ENCODE measurements at places on chromosomes 7 and 10.

DNA sequence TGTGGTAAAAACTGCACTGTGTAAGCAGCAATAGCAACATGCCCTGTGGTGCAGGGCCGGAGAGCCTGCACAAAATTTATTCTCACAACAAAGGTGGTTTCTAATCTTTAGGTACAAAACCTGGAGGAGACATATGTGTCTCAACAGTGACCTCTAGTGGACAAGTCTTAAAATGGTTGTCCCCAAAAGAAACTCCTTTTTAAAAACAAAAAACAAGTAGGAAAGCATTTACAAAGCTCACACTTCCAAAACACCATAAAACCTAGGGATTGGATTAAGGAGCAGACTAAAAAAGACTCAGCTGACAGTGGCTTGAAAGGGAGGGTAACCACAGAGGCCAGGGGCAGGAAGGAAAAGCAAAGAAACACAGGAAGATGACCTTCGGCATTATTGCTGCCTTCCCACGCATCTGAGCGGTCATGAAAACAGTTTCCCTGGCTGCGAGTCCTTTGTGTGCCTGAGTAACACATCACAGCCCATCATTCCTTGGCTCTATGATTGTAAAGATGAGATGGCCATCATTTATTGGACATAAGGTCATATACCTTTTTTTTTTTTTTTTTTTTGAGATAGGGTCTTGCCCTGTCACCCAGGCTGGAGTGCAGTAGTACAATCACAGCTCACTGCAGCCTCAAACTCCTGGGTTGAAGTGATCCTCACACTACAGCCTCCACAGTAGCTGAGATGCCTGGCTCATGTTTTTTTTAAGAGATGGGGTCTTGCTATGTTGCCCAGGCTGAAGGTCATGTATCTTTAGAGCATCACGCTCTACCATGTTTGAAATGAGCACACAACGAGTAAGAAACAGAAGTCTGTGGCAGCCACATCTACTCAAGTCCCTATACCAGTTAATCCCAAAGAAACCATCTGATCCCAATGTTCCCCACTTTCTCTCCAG is 39.5 kb downstream of the RSU1 start:
- DNase-seq = no peak

- no peak for DNase-seq
Measured at GRCh38 chr10:128360783-128361182, 234.6 kb upstream of the MKI67 start.

GRCh38 chr7:100428967-100429636 is 529 bp upstream of the MEPCE start:
- peak; percentile 100 for DNase-seq

- no peak for DNase-seq
Measured at GRCh38 chr7:133530682-133531081, 277.8 kb downstream of the EXOC4 start.

DNA sequence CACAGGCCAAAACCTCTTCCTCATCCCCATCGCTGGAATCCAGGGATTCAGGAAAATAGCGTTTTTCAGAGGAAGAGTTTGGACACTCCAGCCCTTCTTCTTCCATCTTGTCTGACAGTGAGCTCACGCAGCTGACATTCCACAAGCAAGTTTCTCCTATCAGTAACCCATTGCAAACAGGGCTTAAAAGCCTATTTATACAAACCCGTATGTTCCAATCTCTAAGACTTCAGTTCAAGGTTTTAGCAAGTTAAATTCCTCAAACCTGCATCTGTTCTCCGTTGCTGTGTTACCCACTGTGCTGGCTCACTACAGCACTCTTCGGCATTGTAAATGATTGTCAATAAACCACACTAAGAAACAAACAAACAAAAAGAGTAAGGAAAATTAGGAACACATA is 373 bp downstream of the DHX32 start:
- DNase-seq = no peak

DNA sequence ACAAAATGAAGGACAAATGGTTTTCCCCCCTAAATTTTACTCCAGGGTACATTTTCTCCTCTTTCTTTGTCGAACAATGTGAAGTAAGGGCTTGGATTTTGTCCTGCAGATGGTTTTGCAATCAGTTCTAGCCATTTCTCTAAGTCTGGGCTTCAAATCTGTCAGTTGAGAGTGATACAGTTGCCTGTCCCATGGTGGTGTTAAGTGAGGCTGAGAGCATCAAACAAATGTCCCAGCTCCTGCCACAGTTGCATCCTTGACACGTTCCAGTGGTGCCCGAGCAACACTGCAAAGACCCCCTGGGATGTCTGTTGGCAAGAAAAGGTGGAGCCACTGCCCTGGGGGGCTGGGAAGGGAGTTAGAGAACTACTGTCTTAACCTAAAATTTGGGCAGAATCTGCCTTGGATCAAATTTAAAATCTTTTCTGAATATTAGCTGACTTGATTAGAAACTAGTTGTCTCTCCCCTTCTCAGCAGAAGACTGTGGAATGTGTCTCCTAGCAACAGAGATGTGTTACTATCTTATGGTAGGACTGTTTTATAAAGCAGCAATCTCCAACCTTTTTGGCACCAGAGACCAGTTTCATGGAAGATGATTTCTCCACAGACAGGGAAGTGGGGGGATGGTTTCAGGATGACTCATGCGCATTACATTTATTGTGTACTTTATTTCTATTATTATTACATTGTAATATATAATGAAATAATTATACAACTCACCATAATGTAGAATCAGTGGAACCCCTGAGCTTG is 102.0 kb upstream of the STEAP1B start:
- no peak for DNase-seq

DNA sequence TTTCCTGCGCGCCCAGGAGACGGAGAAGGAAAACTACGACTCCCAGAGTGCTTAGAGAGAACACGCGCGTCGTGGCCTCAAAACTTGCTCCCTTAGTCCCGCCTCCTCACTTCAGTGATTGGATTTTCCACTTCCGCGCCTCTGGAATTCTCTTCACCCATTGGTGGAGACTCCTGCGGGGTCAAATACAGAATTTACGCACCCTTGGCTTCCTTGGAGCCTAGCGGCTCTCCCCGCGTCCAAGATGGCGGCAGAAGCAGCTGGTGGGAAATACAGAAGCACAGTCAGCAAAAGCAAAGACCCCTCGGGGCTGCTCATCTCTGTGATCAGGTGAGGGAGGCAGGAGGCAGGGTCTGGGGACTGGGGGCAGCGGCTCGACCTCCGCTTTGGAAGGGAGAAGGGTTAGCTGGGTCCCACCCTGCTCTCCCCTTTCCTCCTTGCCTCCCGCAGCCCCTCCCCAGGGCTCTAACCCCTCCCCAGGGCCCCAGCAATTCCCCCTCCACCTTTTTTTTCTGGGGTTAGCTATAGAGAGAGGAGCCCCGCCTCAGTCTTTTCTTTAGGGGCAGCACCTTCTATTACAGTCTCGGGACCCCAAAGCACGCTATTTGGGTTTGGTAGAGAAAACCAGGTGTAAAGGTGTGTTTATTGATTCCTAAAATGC is at the start of gene EXOC4:
TSS of gene EXOC4 (plus strand) at position 221 of the 661 bp plus-strand sequence.
- DNase-seq = peak; percentile 84

GRCh38 chr10:22365233-22365632 is 19.9 kb downstream of the SPAG6 start:
- DNase-seq = no peak

- no peak for DNase-seq
Measured at GRCh38 chr7:136859803-136860202, 8.6 kb upstream of the CHRM2 start.

DNA sequence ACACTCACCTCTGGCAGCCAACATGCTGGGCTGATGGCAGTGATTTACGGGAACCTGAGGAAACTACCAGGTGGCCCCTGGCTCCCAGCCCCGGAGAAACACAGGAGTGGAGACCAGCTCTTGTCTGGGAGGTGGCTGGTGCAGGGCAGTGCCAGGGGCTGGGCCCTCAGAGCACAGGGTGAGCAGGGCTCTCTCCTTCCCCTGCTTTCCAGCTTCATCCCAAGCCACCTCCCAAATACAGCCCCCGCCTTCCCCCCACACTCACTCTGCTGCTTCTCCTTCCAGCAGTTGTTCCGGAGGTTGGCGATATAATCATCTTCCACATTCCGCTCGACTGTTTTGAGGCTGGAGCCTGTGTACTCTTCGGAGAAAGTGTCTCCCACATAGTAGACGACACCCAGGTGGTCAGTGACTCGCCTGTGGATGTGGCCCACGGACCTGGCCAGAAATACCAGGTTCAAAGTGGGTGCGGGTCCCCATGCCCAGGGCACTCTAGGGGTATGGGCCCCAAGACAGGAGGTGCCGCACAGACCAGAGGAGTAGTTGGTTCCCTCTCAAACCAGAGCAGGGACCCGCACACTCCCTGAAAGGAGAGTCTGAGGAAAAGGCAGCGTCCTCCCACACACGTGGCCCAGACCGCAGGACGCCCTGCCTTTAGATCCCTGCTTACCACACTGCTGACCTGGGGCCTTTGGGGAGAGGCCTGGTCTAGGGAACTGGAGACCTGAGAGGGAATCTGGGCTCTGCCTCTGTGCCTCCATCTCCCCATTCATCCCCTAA is 18.3 kb downstream of the DNAJB12 start:
- no peak for DNase-seq

DNA sequence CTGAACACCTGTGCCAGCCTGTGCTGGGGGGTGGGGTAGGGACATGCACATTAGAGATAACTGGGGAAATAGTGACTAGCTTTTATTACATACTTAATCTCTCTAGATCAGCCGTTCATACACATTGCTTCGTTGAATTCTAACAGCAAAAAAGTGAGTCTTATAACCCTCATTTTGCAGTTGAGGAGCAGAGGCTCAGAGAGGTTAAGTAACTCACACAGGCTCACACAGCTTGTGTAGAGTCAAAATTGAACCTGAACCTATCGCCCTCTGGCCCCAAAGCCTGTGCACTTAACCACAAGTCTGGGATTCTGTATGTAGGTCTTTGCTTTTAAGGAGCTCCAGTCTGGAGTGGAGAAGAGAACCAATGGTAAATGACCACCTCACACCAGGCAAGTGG is 59.9 kb downstream of the CDH23 start:
- DNase-seq = no peak

DNA sequence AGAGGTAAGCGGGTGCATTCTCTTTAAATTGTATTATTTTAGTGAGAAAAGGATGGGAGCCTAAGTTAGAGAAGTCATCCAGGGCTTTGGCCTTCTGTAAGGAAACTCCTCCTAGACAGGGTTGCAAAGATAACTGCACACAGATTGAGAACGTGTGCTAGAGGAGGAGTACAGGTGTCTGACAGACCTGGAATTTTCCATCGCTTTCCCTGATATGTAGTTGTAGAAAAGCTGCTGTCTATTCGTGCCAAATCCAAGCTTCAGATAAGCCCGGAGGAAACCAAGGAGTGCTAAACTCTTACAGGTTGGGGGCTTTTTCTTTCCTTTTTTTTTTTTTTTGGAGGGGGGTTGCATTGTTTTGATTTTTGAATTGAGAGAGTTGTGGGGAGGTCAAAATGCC is 23.1 kb downstream of the LRRC4 start:
- DNase-seq = no peak

GRCh38 chr10:122475591-122476332 is 14.4 kb downstream of the HTRA1 start:
- DNase-seq = no peak

DNA sequence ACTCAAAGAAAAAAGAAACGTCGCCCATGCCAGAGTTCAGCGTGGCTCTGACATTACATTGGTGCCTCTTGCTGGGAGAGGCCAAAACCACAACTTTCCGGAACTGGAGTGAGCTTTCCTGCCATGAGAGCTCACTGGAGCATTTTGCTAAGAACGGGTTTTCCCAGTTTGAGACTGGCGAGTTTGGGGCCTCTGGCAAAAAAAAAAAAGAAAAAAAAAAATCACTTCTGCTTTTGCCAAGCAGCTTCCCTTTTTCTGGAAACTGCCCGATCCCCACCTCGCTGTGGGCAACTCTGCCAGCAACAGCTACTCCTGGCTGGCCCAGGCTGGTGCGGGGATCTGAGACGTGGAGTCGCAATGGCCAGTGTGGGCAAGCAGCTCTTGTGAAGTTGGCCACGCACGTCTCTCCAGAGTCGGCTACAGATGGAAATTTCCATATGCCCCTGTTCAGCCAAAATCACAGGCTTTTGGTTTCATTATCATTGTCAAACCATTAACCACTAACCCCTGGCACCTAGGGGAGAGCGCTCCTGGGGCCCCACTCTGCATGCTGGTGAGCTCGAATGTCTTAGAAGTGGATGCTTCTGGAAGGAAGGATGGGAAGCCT is 25.7 kb downstream of the PRKAG2 start:
- DNase-seq = no peak

DNA sequence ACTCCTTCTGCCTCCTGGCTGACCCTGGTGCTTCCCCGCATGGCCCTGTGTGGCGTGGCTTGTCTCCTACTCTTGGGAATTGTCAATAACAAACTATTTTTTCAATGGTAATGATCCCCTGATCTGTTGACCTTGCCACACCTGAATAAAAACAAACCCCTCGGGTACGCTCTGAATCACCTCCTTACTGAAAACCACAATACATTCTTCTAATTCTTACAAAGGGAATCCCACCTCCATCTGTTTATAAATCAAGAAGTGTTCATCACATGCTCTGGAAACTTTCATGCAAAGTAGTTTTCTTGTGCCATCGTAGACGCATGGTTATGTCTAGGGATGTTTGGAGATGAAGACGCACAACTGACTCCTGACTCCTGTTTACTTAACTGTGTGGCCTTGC is 245.8 kb downstream of the FRMD4A start:
- no peak for DNase-seq

GRCh38 chr10:86451604-86451960 is 70.0 kb downstream of the WAPL start:
- no peak for DNase-seq

DNA sequence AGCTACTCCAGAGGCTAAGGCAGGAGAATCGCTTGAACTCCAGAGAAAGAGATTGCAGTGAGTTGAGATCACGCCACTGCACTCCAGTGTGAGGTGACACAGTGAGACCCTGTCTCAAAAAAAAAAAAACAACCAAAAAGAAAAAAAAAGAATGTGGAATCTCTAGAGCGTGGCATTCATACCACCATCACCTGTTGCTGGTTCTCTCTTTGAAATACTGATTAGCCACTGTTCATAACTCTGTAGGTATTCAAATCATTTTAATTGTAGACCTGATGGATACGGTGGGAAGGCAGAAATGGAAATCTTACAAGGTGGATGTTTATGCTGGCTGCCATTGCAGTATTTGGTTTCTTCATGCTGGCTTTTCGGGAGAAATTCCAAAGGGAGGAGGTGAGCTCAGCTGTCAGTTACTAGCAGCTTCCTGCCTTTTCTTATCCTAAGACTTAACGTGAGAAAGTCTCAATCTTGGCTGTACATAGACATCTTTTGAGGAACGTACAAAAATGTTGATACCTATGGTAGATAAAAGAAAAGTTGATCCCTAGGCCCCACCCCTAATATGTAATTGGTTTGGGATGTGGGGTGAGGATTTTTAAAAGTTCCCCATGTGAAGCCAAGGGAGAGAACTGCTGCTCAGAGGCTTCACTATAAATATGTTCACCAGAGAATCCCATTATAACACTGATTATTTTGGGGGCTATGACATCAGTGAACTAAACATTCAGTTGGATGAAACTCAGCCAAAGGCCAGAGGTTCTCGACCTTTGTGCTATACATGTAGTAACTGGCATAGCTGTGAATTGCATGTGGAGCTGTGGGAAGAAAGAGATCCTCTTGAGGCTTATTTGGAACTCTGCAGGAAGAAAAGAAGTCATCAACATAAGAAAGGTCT is 26.9 kb upstream of the MKLN1 start:
- no peak for DNase-seq

GRCh38 chr7:610531-611280 is 91.1 kb upstream of the PDGFA start:
- DNase-seq = no peak

GRCh38 chr7:66698652-66699205 is 41.8 kb upstream of the RABGEF1 start:
- no peak for DNase-seq

GRCh38 chr7:101736084-101736483 is 81.3 kb upstream of the CUX1 start:
- DNase-seq = no peak

- DNase-seq = no peak
Measured at GRCh38 chr7:55185321-55185802, 166.5 kb downstream of the EGFR start.

Measured in stimulated activated CD4-positive, alpha-beta T cell treated with anti-CD3 and anti-CD28 coated beads, TNF-alpha, amount 100 ng/mL, for 1 hour (primary cell).